Effector memory CD8-positive, alpha-beta T cell (primary cell): ENCODE measurements at places on chromosomes 16 and 17.

- peaks cover 1% of the 10 kb centered on the region for H3K4me1 ChIP-seq
- no peak for DNase-seq
- H3K36me3 ChIP-seq, result no peaks in the 10 kb centered on the region
- no peak overlapping the region for H3K4me3 ChIP-seq
Observed at GRCh38 chr16:10522966-10523365, 57.4 kb downstream of the EMP2 start.

DNA sequence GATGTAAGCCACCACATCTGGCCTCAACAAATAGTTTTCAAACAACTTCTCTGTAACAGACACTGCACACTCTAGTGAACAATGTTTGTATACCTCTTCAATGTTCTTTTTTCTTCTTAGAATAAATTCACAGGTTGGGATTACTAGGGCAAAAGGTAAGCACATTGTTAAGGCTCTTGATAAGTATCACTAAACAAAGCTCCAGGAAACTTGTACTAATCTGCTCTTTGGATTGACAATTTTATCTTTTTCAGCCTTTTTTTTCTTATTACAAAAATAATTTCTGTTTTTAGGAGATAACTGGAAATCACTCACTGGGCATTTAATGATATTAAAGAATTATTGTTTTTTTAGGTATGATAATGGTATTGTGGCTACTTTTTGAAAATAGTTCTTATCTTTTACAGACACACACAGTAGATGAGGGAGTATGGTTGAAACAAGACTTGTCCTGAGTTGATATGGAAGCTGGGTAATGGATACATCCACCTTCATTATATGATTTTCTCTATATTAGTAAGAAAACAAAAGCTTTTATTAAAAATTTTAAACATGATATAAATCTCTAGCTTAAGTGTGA is 7.7 kb upstream of the MPRIP start:
- H3K27me3 ChIP-seq, result no peaks in the 10 kb centered on the region
- no peak overlapping the region for H3K4me3 ChIP-seq
- no peak overlapping the region for H3K27ac ChIP-seq
- no peaks in the 10 kb centered on the region for H3K4me1 ChIP-seq

DNA sequence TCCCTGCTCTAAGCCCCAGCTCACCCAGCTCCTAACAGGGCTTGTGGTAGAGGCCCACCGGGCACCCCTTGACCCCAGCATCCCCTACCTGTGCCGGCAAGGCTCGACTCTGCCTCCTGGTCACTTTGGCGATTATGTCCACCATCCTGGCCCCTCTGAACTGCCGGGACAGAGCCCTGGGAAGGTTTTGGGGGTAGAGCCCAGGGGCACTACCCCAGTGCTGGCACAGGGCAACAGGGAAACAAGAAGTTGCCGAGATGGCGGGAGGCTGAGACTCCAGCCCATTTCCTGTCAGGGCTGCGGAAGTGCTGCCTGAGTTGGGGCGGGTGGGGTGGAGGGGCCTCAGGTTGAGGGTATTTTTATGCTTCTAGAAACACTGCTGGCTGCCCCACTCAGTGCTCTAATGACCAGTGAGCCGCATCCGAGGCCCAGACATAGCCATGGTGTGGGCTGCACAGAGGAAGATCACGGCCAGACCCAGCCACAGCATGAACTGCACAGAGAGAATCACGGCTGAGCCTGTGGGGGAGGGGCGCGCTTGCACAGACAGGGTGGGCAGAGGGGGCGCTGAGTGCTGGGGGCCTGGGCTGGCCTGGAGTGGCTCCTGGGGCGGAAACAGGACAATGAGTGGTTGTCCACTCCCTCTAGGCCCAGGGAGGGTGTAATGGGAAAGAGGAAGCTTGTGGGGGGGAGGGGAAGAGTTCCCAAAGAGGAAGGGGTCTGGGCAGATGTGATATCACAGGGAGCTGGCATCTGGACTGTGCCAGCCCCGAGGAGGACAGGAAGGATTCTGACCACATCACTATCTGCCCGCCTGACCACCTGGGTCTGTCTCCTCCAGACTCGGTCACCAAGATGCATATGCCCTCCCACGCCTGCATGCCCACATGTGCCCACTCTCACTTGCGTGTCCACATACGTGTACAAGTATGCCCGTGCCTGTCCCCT is 22.3 kb downstream of the ARHGAP27 start:
- peaks cover 46% of the 10 kb centered on the region for H3K4me1 ChIP-seq
- H3K27ac ChIP-seq, result peak overlapping the region; percentile 98
- DNase-seq, result peak; percentile 39
- peak overlapping the region; percentile 98 for H3K4me3 ChIP-seq
- H3K27me3 ChIP-seq, result no peaks in the 10 kb centered on the region
- H3K36me3 ChIP-seq, result peaks cover 20% of the 10 kb centered on the region

- peak; percentile 73 for DNase-seq
- H3K27ac ChIP-seq, result no peak overlapping the region
- H3K27me3 ChIP-seq, result no peaks in the 10 kb centered on the region
- H3K4me1 ChIP-seq, result peaks cover 4% of the 10 kb centered on the region
Observed at GRCh38 chr16:70653809-70654771, 7.7 kb downstream of the IL34 start.

- peak overlapping the region; percentile 88 for H3K27ac ChIP-seq
- H3K36me3 ChIP-seq, result peaks cover 59% of the 10 kb centered on the region
- H3K4me1 ChIP-seq, result peaks cover 34% of the 10 kb centered on the region
- no peaks in the 10 kb centered on the region for H3K27me3 ChIP-seq
- no peak for DNase-seq
- H3K4me3 ChIP-seq, result no peak overlapping the region
Observed at GRCh38 chr17:17154981-17155380, 51.2 kb downstream of the PLD6 start.

- H3K27ac ChIP-seq, result no peak overlapping the region
- no peak overlapping the region for H3K4me3 ChIP-seq
- H3K36me3 ChIP-seq, result peaks cover 7% of the 10 kb centered on the region
Observed at GRCh38 chr16:28326881-28327610, 34.7 kb downstream of the SBK1 start.

DNA sequence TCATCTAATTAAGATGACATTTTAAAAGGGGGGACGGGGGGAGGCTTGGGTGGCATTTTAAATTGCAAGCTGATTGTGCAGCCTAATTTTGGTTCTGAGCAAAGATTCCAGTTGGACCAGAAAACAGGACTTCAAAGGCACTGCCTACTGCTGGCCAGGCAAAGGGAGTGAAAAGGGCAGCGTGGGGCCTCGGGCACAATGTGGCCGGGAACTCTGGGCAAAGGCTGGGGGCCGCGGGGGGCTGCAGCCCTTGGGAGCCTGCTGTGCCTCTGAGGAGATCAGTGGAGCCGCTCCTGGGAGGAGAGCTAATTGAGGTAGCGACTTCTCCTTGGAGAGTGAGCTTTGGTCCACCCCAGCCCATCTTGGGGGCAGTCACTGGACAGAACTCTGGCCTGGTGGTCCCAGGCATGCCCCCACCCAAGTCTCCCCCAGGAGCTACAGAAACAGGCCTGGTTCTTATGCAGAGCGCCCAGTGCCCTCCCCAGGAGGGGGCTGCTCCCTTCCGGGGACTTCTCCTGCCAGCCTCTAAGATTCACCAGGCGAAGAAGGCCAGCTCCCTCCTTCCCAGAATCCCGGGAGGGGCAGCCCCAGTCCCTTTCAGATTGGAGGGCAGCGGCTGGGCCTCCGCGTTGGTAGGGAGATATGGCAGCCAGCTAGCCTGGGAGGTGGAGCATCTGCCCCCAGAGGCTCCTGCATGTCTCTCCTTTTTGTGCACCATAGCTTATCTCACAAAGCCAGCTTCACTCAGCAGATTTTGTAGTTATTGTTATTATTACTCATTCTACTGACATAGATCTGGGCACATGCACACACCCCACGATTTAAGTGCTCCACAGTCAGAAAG is 115.6 kb downstream of the GNAO1 start:
- H3K4me3 ChIP-seq, result no peak overlapping the region
- H3K36me3 ChIP-seq, result no peaks in the 10 kb centered on the region
- H3K27ac ChIP-seq, result no peak overlapping the region
- DNase-seq, result no peak

GRCh38 chr17:20149251-20149650 is 140.1 kb downstream of the SPECC1 start:
- peaks cover 6% of the 10 kb centered on the region for H3K4me1 ChIP-seq
- H3K4me3 ChIP-seq, result no peak overlapping the region
- H3K27ac ChIP-seq, result no peak overlapping the region
- H3K36me3 ChIP-seq, result no peaks in the 10 kb centered on the region
- DNase-seq, result no peak

GRCh38 chr16:31367853-31368252 is 12.9 kb downstream of the ITGAX start:
- H3K36me3 ChIP-seq, result peaks cover 11% of the 10 kb centered on the region
- H3K27ac ChIP-seq, result no peak overlapping the region
- peaks cover 26% of the 10 kb centered on the region for H3K27me3 ChIP-seq

- no peaks in the 10 kb centered on the region for H3K4me1 ChIP-seq
- no peaks in the 10 kb centered on the region for H3K36me3 ChIP-seq
- peaks cover 23% of the 10 kb centered on the region for H3K27me3 ChIP-seq
- no peak for DNase-seq
- H3K27ac ChIP-seq, result no peak overlapping the region
Observed at GRCh38 chr16:77762262-77762661, 26.1 kb upstream of the VAT1L start.

DNA sequence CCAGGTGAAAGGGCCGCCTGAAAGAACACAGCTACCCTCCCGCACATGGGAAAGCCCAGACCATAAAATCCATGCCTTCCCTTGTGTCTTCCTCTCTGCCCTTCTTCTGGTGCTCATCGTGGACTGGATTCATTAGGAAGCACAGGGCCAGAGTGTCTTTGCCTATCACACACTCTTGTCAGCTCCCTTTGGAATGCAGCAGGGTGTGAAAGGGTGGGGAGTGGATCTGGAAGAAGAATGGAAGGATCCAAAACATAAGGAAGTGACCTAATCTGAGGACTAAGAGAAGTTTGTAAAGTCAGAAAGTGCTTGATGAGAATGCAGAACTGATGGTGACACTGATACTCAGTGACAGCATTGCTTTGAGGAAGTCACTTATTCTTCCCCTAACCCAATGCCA is 1147.3 kb upstream of the GOT2 start:
- H3K4me3 ChIP-seq, result no peak overlapping the region
- DNase-seq, result no peak
- no peaks in the 10 kb centered on the region for H3K36me3 ChIP-seq
